CD4-positive, alpha-beta T cell treated with Interleukin-4 for 4 hours (primary cell): ENCODE measurements at places on chromosomes 7 and 10.

- no peak for DNase-seq
Measured at GRCh38 chr10:81104494-81104893, 566.8 kb downstream of the SH2D4B start.

GRCh38 chr7:7103343-7104313 lies 78.7 kb upstream of the C1GALT1 start:
- peak; percentile 72 for DNase-seq

DNA sequence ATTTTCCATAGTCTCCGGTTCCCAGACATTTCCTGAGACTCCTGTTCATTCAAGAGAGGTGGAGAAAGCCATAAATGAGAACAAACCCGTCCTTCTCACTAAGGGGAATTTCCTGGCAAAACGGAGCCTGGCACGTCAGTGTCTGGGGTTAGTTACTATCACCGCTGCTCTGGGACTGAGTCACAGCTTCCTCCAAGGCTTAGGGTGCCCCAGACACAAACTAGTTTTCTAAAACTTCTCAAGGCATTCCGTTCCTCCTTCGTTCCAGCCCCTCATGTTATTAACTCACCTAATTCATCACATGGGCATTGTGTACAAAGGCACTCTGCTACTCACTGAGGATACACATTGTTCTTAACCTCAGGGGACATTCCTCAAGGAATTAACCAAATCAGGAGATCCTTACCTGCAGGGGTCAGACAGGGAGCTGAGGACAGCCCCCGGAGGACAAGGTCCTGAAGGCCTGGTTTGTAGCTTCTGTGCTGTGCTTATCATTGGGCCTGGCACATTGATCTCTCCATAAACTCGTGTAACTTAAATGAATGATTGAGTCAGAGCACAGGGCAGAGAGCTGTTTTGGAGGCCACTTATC lies 103.0 kb upstream of the KLF6 start:
- DNase-seq, result peak; percentile 90

GRCh38 chr7:92133737-92134270 lies 473 bp downstream of the CYP51A1 start:
- DNase-seq, result peak; percentile 44

GRCh38 chr7:13279854-13280435 lies 592.5 kb downstream of the ARL4A start:
- peak; percentile 37 for DNase-seq

DNA sequence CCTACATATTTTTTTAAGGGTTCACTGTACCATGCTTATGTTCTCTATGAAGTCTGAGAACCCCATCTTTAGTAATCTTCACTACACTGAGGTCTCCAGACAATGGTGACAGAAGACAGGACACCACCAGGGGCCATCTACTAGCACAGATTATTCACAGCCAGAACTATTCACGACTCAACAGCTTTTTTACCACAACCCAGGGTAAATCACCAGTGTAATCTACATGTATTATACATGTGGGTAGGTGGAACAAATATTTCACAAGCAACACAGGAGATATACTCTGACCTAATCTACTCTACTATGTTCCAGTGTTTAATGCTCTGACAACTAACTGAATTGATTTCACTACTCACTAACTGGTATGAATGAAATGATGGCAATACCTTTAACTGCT lies 136.1 kb downstream of the ELMO1 start:
- DNase-seq, result peak; percentile 29

- no peak for DNase-seq
Measured at GRCh38 chr7:131570401-131570800, 14.0 kb upstream of the PODXL start.
